Sigmoid colon (tissue), 7 donors: ENCODE measurements at places on chromosomes 16 and 17. TPM values are rescaled to one million over a fixed set of nuclear protein-coding genes. Genes with fewer than 3 reads are reported as not detected.

- peak overlapping the region; percentile 39 for H3K27ac ChIP-seq
- no peaks in the 10 kb centered on the region for H3K4me1 ChIP-seq
- H3K27me3 ChIP-seq = no peaks in the 10 kb centered on the region
- H3K36me3 ChIP-seq = peaks cover 13% of the 10 kb centered on the region
- DNase-seq = no peak
Measured at GRCh38 chr17:8488491-8488890, 52.8 kb downstream of the NDEL1 start.

DNA sequence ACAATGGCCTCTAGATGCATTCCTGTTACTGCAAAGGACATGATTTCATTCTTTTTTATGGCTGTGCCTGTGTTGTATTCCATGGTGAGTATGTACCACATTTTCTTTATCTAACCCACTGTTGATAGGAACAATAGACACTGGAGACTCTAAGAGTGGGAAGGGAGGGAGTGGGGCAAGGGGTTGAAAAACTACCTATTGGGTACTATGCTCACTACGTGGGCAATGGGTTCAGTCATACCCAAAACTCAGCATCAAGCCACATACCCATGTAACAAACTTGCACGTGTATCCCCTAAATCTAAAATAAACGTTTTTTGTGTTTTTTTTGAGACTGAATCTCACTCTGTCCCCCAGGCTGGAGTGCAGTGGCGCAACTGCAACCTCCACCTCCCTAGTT, 47.1 kb upstream of the SCNN1B start:
- H3K27ac ChIP-seq = no peak overlapping the region
- H3K4me1 ChIP-seq = no peaks in the 10 kb centered on the region
- DNase-seq = no peak
- H3K27me3 ChIP-seq = no peaks in the 10 kb centered on the region
- no peak overlapping the region for H3K4me3 ChIP-seq

- H3K27ac ChIP-seq = no peak overlapping the region
- no peak overlapping the region for H3K4me3 ChIP-seq
- no peaks in the 10 kb centered on the region for H3K36me3 ChIP-seq
- H3K27me3 ChIP-seq = no peaks in the 10 kb centered on the region
- no peaks in the 10 kb centered on the region for H3K4me1 ChIP-seq
- no peak for DNase-seq
Measured at GRCh38 chr17:57309479-57309878, 53.2 kb downstream of the MSI2 start.

- DNase-seq = no peak
- no peaks in the 10 kb centered on the region for H3K27me3 ChIP-seq
- no peaks in the 10 kb centered on the region for H3K4me1 ChIP-seq
- H3K36me3 ChIP-seq = no peaks in the 10 kb centered on the region
- H3K27ac ChIP-seq = no peak overlapping the region
Measured at GRCh38 chr16:6709736-6710135, 622.9 kb upstream of the RBFOX1 start.

GRCh38 chr17:49676276-49676868, 1.5 kb downstream of the SPOP start:
- H3K36me3 ChIP-seq = no peaks in the 10 kb centered on the region
- H3K27me3 ChIP-seq = no peaks in the 10 kb centered on the region
- H3K4me3 ChIP-seq = peak overlapping the region; percentile 68
- no peak for DNase-seq

GRCh38 chr17:55895112-55895759, 144.4 kb downstream of the PCTP start:
- DNase-seq = no peak
- no peaks in the 10 kb centered on the region for H3K27me3 ChIP-seq
- H3K4me1 ChIP-seq = no peaks in the 10 kb centered on the region
- no peaks in the 10 kb centered on the region for H3K36me3 ChIP-seq

SEZ6L2 gene
- 1.8 TPM for total RNA-seq

ARHGDIG gene
- total RNA-seq = 5.0 TPM

ZNF785 gene
- 19.9 TPM for total RNA-seq

TMEM235 gene
- total RNA-seq = not detected
